ENCODE measurements at places on chromosomes 16 and 17.

DNA sequence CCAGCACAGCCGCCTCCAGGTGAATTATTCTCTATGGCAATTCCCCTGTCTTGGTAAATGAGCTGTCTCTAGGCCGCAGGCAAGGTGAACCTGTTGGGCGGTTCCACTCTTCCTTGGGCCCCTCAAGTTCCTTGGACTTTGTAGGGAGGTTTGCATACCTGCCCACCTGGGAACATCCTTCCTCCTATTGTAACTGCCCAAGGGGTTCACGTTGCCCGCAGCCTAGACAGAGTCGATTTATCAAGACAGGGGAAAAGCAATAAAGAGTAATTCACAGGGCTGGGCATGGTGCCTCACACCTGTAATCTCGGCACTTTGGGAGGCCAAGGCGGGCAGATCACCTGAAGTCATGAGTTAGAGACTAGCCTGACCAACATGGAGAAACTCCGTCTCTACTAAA, 122.5 kb downstream of the KCNJ18 start:
- DNase-seq = no peak

- DNase-seq = no peak
Observed at GRCh38 chr16:379183-379960, 2.4 kb downstream of the PGAP6 start.

DNA sequence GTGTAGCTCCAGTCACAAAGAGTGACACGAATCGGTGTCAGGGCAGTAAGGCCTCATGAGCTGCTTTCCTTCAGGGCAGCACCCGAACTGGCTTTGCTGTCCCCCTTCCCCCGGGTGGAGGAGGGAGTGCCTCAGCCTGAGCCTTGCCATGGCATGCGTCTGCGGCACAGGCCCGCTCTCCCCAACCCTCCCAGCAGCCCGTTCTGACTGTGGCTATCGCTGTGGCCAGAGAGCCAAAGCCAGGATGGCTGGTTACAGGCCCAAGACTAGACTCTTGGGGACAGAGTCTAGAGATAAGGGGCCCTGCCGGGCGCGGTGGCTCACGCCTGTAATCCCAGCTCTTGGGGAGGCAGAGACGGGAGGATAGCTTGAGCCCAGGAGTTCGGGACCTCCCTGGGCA, 25.9 kb downstream of the CLUH start:
- no peak for DNase-seq

DNA sequence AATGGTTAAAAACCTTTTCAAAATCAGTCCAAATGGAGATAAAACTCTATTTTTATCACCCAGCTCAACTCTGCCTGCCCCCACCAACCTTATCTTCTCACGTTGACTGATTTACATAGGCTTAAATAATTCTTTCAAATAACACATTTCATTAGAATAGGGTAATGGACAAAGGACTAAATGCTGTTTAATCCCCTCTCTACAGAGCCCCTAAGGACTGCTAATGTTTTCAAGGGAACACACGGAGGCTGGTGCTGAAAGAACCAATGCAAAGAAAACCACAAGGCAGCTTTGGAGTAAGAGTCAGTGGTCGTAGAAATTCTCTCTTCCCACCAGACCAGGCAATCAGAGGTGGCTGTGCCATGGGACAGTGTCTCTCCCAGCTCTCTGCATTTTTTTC, 445.7 kb upstream of the MAF start:
- DNase-seq = no peak

DNA sequence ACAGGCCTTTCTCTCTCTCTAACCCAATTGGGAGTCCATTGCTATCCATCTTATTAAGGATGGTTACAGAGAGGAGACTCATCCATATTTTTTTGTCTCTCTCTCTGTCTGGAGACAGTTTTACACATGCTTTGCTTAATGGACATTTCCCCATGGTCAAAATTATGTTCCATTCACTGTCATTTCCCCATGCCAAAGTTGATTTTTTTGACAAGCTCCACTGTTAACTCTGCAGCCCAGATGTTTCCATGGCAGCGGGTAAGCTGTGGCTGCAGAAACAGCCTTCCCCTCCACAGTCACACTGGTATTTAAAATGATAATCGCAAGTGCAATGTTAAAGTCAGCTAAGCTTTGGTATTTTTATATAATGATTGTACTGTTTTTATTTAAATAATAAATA, 63.9 kb upstream of the HLF start:
- no peak for DNase-seq

Measured in stimulated activated CD8-positive, alpha-beta memory T cell treated with anti-CD3 and anti-CD28 coated beads, Interleukin-4, amount 100 ng/mL, for 1 hour (primary cell).